Astrocyte (in vitro differentiated cells and primary cell): ENCODE measurements at places on chromosomes 7 and 10.

GRCh38 chr7:44973610-44974401 is 5.0 kb downstream of the MYO1G start:
- DNase-seq, result no peak

DNA sequence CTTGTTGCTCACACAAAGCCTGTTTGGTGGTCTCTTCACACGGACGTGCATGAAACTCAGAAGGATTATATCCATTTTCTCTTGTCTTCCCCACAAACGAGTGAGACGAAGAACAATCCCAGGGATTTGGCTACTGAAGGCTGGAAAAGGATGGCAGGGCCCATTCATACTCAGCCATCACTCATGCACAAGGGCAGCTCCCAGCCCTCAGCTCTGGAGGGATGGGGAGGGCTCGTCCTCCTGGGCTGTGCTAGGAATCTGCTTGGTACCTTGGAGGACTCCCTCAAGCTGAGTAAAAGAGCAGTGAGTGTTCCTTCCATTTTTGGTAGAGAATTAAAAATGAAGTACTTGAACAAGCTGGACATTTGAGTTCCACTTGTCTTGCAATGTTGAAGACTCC is 33.2 kb upstream of the RAB18 start:
- DNase-seq, result no peak

- peak; percentile 91 for DNase-seq
Observed at GRCh38 chr10:31620226-31621151, 301.5 kb downstream of the ZEB1 start.

- DNase-seq, result no peak
Observed at GRCh38 chr10:83119346-83119745, 1020.0 kb upstream of the GHITM start.

GRCh38 chr10:116154651-116155050 is 118.4 kb downstream of the GFRA1 start:
- no peak for DNase-seq

DNA sequence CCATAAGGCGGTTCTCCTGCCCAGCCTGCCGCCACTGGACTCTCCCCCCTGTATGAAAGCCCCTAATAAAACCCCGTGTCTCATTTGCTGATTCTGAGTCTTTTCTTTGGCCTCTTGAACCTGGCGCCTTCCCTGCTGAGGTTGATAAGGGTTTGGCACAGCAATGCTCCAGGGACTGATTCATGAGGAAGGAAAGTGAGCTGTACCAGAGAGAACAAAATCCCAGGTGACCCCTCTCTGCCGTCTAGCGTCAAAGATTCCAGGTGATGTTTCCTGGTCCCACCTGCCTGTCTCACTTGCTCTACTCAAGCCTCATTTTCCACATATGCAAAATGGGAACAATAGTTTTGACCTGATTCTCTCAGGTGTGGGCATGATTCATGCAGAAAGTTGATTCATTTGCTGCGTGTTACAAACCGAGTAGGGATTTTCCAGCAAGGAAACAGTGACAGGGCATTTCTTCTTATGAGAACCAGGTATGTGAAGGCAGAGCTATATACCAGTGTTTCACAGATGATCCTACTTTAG is 730.6 kb upstream of the IGFBP3 start:
- no peak for DNase-seq

DNA sequence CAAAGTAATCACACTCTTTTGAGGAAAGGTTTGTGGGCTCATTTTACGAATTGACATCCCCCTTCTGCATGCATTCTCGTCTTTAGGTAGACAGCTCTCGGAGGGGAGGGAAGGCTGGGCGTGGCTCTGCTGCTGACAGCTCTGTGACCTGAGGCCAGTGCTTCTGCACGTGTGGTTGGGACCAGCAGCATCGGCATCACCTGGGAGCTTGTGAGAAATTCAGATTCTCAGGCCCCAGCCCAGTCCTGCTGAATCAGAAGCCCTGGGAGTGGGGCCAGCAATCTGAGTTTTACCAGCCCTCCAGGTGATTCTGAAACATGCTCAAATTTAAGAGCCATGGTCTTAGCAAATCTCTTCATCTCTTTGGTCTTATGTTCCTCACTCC is 89.4 kb downstream of the JCAD start:
- DNase-seq, result no peak

DNA sequence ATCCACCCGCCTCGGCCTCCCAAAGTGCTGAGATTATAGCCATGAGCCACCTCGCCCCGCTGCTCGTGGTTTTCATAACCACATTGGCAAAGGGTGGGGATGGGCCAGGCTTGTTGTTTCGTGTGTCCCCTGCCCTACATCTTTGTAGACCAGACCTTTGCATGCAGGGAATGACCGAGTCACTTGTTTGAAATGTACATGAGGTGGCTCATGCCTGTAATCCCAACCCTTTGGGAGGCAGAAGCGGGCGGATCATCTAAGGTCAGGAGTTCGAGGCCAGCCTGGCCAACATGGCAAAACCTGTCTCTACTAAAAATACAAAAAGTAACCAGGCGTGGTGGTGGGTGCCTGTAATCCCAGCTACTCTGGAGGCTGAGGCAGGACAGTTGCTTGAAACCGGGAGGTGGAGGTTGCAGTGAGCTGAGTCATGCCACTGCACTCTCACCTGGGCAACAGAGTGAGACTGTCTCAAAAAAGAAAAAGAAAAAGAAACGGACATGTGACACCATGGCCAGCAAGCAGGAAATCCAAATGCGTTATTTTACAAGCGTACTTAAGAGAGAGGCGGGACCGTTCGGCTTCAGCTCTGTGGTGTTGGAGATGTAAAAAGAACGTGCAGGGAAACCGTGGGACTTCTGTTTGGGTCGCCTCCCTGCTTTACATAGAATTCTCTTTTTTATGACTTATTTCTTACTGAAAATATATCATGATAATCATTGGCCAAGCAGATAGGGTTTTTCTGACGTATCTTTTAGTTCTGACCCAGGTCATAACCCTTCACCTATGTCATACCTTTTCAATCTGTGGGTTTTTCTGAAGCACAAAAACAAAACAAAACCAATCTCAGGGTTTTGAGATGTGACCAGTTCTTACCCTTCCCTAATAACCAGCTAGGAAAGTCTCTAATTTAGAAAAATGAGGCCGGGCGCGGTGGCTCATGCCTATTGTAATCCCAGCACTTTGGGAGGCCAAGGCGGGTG is 45.1 kb downstream of the WIPI2 start:
- DNase-seq, result peak; percentile 21

DNA sequence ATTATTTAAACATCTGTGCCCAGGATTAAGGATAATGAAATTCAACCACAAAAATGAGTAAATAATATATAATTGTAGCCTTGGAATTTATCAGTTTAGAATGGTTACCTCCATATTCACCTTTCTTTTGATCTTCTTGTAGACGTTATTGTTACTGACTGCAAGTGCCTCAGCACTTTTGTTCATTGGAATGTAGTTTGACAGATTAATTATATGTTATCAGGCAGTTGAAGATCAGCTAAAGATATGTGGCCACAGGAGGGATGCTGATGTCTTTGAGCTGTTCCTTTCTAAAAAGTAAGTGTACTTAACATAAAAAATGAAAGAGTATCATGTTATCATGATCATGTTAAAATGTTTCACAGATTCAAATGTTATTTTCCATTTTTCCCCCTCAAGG is 5.6 kb downstream of the LRRC72 start:
- no peak for DNase-seq

DNA sequence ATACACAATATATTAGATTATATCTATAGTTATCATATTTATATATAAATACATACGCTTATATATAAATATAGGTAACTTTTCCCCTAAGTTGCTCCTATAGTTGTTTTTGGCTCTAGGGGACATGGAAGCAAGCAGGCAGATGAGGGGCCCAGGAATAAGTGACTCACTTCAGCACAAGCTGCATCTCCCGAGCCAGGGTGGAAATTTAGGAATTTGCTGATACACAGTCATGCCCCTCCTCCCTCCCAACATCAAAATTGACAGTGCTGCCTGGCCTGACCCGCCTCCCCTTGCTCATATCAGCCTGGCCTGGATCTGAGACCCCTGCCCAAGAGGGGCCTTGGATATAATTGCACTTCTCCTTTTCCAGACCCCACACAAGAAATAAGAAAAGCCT is 33.8 kb downstream of the MKI67 start:
- peak; percentile 34 for DNase-seq

DNA sequence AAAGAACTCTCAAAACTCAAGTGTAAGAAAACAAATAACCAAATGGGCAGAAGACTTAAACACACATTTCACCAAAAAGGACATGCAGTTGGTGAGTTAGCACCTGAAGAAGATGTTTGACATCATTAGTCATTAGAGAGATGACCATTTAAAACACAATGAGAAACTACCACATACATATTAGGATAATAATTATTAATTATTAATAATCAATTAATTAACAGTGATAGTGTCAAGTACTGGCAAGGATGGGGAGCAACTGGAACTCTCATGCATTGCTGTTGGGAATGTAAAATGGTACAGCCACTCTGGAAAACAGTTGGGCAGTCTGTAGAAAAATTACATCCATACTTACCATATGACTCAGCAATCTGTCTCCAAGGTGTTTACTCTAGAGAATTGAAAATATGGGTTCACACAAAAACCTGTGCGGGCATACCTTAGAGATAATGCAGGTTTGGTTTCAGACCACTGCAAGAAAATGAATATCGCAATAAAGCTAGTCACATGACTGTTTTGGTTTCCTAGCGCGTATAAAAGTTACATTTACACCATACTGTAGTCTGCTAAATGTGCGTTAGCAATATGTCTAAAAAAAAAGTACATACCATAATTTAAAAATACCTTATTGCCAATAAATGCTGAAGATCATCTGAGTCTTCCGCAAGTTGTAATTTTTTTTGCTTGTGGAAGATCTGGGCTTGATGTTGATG is 30.3 kb downstream of the ARID5B start:
- peak; percentile 33 for DNase-seq

DNA sequence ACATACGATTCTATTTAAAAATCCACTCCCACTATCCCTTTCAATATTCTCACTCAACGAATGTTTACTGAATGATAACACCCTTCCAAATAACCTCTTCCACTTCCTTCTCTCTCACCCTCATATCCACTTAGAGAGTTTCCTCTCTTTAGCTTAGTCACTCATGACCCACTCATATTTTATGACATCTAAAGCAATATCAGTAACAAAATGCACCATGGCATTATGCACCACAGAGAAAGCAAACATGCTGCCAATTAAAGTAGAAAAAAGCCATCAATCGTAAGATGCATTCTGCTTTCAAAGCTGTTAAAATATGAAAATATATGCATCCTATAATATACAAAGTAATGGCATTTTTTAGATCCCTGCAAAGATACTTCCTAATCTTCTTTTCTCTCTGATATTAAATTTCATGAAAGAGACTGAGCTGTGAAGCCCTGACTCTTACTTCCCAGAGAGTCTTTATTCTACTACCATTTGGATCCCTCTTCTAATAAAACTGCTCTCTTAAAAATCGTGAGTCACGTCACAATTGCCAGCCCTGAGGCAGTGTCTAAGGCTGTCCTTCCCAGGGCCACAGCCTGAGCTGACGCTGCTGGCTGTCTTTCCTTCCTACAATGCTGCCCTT is 283.0 kb upstream of the KLF6 start:
- no peak for DNase-seq

GRCh38 chr7:81533931-81534330 is 235.9 kb downstream of the HGF start:
- DNase-seq, result no peak

GRCh38 chr7:47297120-47297519 is 284.8 kb downstream of the TNS3 start:
- DNase-seq, result no peak

- no peak for DNase-seq
Observed at GRCh38 chr10:17472481-17473227, 18.3 kb upstream of the ST8SIA6 start.

GRCh38 chr10:79239275-79239779 is 107.9 kb upstream of the PPIF start:
- DNase-seq, result peak; percentile 64

DNA sequence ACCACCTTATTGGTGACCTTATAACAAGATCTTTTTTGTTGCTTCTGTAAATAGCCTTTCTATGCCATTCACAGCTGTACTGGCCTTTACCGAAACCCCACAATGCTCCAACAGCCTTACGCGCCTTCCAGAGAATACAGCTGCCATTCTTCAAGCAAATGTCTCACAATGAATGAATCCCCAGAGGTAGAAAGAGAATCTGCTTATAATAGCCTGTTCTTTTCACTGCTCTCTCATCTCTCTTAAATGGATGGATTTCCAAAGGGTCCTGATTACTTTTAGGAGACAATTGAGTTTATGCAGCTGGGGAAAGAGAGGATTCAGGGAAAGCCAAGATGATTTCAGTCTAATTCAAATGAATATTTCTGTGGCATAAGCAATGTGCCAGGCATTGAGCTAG is 183.1 kb upstream of the PDE1C start:
- no peak for DNase-seq

DNA sequence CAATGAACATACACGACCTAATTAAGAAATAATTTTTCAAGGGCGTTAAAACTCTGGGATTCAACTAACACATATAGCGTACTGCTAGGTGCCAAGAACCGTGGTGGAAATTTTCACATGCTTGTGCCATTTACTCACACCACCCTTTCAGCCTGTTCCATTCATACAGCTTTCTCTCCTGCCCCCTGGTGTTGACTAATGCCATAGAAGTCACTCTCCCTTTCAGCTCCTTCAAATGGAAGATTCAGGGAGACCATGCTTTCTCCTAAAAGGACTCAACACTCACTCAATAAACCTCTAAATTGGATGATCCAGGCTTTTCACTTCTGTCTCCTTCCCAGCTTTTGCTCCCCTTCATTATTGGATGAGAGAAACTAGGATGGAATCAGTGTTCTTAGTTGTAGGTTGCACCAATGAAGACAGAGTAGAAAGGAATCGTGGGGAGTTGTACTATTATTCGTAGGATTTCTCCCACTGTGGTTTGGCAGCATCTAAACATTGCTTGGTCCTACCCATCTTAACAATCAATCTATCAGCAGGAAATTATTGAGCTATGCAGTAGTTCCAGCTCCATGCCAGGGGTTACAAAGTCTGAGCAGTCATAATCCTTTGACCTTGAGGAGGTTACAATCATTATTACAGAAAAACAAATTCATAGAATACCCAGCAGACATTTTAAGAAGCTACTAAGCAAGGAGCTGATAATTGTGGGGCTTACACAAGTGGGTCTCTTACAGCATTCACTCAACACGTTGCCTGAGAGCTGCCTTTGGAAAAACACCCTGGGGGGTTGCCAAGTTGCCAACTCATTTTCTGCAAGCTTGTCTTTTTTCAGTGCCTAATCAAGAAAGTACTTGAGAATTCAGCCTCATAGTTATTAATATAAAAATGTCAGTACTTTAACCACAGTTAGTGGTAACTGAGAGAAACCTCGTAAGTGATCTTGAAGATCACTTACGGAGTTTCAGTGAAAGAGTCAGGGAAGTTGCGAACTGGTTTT is 2.8 kb upstream of the PPP1R3C start:
- DNase-seq, result peak; percentile 76

GRCh38 chr7:16695621-16696237 is 49.7 kb downstream of the BZW2 start:
- DNase-seq, result peak; percentile 44

GRCh38 chr7:28570113-28570969 is 158.0 kb downstream of the CREB5 start:
- DNase-seq, result no peak

- DNase-seq, result peak; percentile 29
Observed at GRCh38 chr7:124702385-124702784, 63.2 kb downstream of the GPR37 start.

- DNase-seq, result no peak
Observed at GRCh38 chr10:100907773-100908363, 4.9 kb upstream of the SLF2 start.
